ENCODE measurements at places on chromosomes 7 and 10. TPM values are rescaled to one million over a fixed set of nuclear protein-coding genes. Genes with fewer than 3 reads are reported as not detected.

Gene ANXA8L1
- not detected for polyA plus RNA-seq

Gene PON3
- polyA plus RNA-seq, result not detected

Gene TMEM270
- polyA plus RNA-seq, result not detected

Gene NRP1
- not detected for polyA plus RNA-seq

Gene CWF19L1
- polyA plus RNA-seq, result 32.4 TPM

Gene CRYGN
- not detected for polyA plus RNA-seq

Gene PRKAR2B
- 1.1 TPM for polyA plus RNA-seq

Gene LIPJ
- polyA plus RNA-seq, result not detected

Gene CFAP70
- not detected for polyA plus RNA-seq

Gene PDE1C
- polyA plus RNA-seq, result not detected

Gene ELN
- polyA plus RNA-seq, result not detected

Gene MYH16
- not detected for polyA plus RNA-seq

Measured in naive B cell (primary cell).